ENCODE measurements at places on chromosomes 5 and 9.

GRCh38 chr5:36370073-36370472 lies 68.4 kb upstream of the RANBP3L start:
- no peak for DNase-seq

DNA sequence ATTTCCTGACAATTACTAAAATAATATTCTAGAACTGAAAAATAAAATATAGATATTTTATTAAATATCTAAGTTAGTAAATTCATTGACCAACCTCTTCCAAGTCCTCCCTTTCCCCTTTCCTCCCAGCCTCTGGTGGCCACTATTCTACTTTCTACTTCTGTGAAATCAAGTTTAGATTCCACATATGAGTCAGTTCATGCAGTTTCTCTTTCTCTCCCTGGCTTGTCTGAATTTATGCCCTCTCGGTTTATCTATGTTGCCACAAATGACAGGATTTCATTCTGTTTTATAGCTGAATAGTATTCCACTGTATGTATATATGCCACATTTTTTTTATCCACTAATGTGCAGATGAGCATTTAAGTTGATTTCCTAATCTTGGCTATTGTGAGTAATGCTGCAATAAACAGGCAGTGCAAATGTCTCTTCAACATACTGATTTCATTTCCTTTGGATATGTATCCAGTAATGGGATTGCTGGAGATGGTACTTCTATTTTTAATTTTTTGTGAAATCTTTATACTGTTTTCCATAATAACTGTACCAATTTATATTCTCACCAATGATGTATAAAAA lies 52.3 kb downstream of the WDR36 start:
- DNase-seq, result no peak

- no peak for DNase-seq
Measured at GRCh38 chr5:38889424-38889823, 43.6 kb downstream of the OSMR start.

DNA sequence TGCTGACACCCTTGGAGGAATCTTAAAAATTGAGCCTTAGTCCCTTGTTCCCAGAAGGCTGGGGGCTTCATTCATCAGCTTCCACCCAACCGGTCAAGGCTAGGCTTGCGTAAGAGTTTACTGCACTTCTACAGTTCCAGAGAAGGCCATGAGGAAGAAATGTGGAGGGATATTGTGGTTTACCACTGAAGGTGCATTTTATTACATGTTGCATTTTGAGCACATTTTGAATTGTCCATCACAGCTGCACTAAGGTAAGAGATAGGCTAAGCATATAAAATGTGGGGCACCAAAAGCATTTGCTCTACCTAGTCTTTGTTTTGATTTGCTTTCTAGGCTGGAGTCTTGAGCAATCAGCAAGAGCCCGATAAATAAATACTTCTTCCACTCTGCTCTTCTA lies 167.1 kb upstream of the PAPPA start:
- DNase-seq, result no peak

All from effector memory CD4-positive, alpha-beta T cell (primary cell).